Fibroblast of pulmonary artery (primary cell): ENCODE measurements at places on chromosomes 2 and 18.

DNA sequence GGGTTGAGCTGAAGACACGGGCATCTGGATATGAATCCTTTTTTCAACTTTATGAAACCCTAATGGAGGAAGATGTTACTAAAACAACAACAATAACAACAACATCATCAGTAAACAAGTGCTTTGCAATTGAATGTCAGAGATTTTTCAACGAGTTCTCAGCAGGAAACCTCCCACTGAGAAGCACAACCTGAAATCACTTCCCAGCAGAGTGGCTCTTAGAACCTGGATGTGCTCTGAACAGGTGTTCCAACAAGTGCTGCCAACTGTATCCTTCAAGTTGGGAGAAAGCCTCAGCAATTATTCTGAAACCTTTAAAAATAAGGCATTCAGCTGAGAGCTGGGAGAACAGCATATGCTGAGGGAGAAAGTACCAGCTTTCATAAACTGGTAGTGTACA, 1622.7 kb upstream of the CELF4 start:
- no peak for DNase-seq

- DNase-seq = no peak
Observed at GRCh38 chr18:12313530-12314245, 5.6 kb downstream of the TUBB6 start.

DNA sequence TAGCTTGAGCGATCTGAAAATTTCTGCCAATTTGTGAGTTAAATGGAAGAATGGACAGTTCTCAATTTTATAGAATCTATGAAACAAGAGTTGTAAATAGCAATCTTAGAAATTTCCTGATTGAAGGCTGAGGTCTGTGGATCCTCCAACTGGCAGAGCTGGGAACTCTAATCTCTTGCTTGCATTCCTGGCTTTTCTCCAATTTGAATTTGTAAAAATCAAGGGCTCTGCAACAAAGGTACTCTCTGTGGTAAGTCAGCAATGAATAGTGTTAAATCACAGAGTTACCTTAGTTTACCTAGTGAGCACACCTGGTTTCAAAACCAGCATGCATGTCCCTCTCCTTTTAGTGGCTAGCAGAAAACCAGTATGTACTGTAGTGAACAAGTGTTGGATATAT, 1070.5 kb downstream of the TDRD15 start:
- no peak for DNase-seq

- no peak for DNase-seq
Observed at GRCh38 chr2:105125428-105125827, 87.6 kb downstream of the MRPS9 start.

GRCh38 chr2:206766057-206766930, 888 bp downstream of the FASTKD2 start:
- DNase-seq = no peak

DNA sequence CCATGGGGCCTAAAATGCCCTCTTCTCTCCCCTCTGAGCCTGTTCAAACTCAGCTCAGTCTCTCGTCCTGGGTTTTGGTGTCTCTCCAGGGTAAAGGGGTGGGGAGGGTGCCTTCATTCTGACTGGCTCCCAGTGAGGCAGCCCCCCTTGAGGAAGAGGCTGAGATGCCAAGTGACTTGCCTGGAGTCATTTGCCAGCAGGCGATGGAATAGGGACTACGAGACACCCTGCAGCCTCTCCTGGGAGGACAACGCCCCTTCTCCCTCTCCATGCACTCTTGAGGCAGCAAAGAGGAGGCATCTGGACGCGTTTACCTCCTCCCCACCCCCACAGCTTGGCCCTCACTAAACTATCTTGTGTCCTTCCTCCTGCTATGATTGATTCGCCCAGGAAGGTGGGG, 760 bp upstream of the STON1 start:
- DNase-seq = no peak
